ENCODE measurements at places on chromosomes 12 and 14.

DNA sequence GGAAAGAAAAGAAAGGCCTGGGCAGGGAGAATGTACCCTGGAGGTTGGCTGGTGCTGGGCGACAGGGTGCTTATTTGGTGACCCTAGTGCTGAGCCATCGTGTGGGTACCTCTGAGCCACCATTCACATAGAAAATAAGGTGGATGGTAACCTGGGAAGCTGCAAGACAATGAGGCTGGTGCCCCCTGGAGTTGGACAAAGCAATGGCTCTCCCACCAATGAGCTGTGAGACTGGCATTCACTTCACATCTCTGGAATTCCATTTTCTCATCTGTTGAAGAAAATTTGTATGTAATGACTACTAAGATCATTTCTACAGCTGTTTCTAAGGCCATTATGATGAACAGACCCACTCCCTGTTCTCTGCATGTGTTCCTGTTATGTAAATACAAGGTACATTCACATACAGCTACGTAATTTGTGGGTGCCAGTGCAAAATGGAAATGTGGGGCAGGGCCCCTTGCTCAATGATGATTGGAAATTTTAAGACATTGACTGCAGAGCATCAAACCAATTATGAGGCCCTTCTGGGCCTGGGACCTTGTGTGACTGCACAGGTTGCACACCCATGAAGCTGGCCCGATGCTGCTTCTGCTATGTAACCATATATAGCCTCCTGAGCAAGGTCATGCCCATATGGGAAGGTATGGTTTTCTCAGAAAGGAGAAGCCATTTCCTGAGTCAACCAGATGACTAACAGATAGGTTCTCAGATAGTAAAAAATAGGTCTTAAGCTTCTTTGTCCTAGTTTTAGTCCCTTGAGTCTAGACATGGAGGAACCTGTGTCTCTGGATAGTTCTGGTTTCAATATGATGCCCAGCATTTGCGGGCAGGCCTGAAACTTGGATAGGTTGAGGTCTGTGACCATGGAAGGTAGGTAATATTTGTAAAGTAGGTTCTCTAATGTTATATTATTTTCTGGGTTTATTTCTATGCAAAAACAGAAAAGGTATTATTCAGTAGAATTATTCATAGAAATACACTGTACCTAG lies 63.4 kb upstream of the IGF1 start:
- DNase-seq, result no peak

DNA sequence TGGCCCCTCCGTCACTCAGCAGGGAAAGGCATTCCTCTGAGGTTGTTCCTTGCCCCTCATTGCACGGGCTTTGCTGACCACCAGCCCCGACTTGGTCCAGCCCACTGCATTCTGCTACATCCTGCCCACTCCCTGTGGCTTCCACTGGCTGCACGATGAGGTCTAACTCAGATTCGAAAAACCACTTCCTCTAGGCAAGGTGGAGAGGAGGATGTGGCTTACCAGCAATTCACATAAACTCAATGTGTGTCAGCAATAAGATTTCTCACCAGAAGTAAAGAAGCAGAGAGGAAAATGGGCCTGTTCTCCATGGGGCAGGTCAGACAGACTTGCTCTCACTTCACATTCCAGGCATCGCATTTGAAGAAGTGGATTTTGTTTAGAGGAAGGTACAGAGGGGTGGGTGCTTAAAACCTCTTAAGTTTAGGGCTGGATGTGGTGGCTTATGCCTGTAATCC lies 14.7 kb downstream of the GPR68 start:
- peak; percentile 26 for DNase-seq

DNA sequence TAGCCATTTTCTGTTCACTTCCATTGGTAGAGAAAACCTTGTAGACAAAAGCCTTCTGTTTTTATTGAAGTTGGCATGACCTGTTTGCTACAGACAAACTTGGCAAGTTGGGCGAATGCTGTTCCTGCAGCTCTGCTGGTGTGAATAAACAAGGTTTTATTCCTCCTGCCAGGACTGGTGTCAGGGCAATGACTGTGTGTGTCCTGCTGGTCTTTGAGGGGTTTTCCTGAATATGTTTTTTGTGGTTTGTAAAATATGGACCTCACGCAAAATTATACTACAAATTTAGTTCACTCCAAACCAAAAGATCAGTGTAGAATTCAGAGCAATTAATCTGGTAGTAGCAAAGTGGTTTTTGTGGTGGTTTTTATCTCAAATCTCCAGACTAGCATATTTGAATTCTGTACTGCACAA lies 140.8 kb downstream of the ERC1 start:
- no peak for DNase-seq

GRCh38 chr12:49563951-49564685 lies 3.8 kb downstream of the MCRS1 start:
- DNase-seq, result no peak

DNA sequence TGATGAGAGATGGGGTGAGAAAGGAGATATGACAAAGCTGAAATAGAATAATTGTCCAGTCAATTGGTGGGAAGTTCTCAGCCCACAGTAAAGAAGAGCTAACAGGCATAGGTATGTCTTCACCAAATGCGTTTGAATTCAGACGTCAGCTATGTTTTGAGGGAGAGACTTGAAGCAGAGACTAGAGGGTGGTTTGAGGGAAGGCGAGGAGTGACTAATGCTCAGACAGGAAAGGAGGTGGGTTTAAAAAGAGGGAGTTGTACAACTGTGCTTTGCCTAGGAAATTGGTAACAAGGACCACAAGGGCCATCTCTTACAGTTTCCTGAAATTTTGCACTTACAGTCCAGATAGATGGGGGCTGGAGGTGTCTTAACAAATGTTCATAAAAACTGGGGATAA lies 6.4 kb downstream of the JKAMP start:
- no peak for DNase-seq

DNA sequence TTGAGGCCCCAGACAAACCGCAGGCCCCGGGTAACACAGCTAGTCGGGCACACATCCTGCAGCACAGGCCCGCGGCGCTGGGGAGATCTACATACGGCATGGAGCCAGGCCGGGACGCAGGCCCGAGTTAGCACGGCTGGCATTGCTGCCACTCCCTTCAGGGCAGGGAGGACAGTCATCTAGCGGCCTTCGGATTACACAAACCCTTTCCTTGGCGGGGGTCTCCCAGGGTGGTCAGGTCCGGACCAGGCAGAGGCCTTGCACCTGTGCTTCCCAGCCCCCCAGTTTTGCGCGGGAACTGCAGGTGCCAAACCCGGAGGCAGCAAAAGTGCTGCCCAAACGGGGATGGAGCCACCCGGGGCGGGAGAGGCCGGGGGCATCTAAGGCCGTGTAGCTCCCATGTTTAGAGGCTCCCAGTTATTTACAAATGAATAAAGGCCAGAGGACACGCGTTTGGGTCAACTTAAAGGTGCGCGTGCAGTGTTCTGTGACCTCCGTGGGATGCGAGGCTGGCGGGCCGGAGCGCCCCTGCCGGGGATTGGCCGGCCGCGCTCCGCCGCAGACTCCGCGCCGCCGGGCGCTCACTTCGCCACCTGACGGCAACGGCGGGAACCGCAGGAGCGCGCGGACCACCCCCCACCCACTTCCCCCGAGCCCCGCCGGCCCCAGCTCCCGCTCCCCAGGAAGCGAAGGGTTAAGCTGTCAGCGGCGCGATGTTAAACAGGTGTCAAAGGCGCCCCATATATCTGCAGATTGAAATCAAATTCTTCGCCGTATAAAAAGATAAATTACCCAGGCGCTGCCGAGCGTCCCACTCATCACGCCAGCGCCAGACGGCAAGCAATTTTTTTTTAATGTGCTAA lies 18.1 kb downstream of the VSX2 start:
- no peak for DNase-seq

DNA sequence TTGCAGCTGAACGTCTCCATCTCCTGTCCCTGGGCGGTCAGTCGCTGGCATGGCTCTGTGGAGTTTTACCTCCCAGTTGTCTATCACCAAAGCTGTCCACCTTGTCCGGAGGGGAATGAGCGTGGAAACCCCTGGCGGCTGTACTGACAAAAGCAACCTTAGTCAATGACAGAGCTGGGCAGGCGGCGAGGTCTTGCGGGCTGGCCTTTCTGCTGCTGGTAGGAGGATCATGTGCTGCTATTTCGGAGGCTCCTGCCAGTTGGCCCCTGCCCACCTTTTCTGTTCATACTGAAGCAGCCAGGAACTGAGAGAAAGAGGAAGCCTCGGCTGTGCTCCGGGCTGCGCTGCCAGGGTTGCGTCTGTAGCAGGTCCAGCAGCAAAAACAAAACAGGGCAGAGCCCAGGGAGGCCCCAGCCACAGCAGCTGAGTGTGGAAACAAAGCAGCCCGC lies 57.7 kb downstream of the HMGA2 start:
- no peak for DNase-seq

GRCh38 chr14:62667421-62667914 lies 377.8 kb downstream of the KCNH5 start:
- no peak for DNase-seq

GRCh38 chr14:102437997-102438915 lies 71.3 kb downstream of the ANKRD9 start:
- DNase-seq, result no peak

- DNase-seq, result no peak
Observed at GRCh38 chr14:105166571-105167302, 1.8 kb downstream of the JAG2 start.

GRCh38 chr14:39310051-39310450 lies 76.3 kb downstream of the MIA2 start:
- DNase-seq, result no peak

GRCh38 chr12:126570566-126570965 lies 1505.3 kb downstream of the AACS start:
- DNase-seq, result no peak

GRCh38 chr12:84375449-84376170 lies 537.0 kb downstream of the SLC6A15 start:
- DNase-seq, result no peak

DNA sequence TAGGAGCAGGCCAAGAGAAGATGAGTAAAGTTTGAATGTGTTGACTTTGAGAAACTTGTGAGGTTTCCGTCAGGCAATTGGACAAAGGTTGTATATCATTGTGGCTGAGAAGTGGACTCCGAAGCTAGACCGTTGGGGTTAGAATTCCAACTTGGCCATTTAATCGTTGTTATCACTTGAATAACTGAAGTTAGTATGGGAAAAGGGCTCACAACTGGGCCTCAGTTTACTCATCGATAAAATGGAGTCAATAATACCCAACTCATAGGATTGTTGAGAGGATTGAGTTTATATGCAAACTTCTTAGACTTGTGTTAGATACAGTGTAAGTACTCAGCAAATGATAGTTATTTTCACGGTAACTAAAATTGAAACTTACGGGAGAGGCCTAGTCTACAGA lies 846 bp downstream of the SLIRP start:
- no peak for DNase-seq

DNA sequence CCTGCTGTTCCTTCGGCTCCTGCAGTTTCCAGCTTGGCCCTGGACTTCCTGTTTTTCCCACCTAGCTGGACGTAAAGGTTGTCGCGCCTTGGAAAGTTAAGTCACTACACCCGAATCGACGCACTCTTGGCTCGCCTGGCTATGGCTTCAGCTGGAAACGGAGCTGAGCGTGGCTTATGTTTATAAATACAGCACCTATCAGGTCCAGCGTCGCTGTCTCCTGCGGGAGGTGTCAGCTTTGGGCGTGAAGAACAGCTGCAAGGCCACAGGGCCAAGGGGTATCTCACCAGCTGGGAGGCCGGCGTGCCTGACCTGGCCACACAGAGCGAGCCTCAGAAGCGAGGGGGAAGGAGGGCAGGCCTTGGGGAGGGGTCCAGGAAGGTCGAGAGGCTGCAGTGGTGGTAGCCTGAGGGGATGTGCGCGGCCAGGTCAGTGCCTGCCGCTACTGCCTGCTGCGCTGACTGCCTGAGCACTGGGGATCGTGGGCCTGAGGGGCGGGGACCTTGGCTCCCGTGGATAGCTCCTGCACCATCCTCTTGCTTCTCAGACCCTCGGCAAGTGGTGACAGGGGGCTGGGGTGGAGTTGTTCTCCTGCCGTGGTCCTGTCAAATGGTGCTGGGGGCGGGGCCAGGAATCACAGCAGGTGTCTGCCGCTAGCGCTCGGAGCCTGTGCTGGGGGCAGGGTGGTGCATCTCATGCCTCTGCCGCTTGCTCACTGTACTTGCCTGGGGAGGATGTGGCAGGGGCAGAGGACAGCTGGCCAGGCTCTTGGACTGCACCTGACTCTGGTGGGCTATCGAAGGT lies 12.5 kb downstream of the PACS2 start:
- DNase-seq, result no peak

DNA sequence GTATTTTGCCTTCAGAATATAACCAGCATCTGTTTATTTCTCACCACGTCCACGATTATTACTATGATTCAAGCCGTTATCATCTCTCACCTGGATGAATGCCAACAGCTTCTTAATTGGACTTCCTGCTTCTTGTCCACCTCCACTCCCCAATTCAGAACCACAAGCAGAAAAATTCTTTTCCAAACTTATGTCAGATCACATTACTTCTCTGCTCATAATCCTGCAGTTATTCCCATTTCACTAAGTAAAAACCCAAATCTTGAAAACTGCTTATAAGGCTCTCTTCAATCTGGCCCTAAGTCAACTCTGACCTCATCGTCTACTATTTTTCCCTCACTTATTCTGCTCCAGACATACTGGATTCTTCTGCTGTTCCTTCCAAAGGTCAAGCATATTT lies 2.0 kb downstream of the CRY1 start:
- no peak for DNase-seq

DNA sequence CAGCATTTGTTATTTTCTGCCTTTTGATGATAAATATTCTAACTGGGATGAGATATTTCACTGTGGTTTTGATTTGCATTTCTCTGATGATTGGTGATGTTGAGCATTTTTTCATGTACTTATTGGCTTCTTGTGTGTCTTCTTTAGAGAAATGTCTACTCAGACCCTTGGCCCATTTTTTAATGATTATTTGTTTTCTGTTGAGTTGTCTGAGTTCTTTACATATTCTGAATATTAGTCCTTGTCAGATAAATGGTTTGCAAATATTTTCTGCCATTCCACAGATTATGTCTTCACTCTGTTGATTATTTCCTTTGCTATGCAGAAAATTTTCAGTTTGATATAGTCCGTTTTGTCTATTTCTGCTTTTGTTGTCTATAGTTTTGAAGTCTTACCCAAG lies 317.0 kb downstream of the CEP128 start:
- DNase-seq, result no peak

DNA sequence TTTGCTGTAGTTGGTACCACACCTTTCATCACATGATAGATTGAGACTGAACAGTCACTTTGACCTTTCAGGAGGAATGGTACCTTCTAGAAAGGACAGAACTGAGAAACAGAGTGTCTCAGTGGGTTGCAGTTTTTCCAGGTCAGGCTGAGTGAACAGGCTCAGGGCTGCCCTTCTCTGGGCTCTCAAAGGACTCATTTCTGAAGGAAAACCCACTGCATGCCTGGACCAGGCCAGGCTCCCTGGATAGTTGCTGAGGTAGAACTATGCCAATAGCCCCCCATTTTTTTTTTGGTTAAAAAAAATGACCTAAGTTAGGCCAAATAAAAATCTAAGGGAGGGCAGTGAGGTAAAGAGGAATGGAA lies 148.1 kb upstream of the EGLN3 start:
- DNase-seq, result no peak

Measured in SIG-M5 (cell line).